Spinal cord (tissue), 10 donors: ENCODE measurements at places on chromosomes 3 and 15. TPM values are rescaled to one million over a fixed set of nuclear protein-coding genes. Genes with fewer than 3 reads are reported as not detected.

CASR gene
- polyA plus RNA-seq, result 1.4 TPM

CPN2 gene
- polyA plus RNA-seq, result not detected

DNA sequence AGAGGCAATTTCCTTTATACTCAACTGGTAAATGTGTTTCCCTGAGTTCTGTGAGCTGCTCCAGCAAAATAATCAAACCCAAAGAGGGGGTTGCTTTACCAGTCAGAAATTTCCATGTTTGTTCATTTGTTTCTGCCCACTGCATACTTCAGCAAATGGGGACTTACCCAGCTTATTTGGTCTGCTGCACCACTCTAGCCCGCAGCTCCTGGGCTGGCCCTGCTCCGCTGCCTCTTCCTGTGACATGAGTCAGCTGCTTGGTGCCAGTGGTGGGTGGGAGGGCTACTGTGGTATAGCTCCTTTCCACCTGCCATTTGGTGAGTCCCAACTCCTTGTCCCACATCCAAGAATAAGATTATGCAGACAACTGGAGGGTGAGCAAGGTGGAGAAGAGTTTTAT is 644.2 kb downstream of the MCTP2 start:
- DNase-seq, result no peak

DNA sequence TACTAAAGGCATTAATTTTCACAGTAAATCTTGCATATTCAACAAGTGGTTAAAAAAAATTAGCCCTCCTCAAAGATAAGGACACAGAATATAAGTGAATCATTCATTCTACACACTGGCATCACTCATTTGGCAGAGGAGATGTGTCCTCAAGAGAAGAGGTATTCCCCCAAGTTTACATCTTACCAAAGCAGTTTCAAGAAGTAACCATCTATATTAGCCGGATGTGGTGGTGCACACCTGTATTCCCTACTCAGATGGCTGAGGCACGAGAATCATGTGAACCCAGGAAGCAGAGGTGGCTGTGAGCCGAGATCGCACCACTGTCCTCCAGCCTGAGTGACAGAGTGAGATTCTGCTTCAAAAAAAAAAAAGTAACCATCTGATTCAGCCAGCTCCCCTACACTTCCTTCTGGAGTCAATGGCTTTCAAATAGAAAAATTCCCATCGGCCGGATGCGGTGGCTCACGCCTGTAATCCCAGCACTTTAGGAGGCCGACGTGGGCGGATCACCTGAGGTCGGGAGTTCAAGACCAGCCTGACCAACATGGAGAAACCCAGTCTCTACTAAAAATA is 15.4 kb downstream of the RAF1 start:
- no peak for DNase-seq

- no peak for DNase-seq
These were observed 311.8 kb upstream of the TRIM42 start for GRCh38 chr3:140365872-140366697.

DNA sequence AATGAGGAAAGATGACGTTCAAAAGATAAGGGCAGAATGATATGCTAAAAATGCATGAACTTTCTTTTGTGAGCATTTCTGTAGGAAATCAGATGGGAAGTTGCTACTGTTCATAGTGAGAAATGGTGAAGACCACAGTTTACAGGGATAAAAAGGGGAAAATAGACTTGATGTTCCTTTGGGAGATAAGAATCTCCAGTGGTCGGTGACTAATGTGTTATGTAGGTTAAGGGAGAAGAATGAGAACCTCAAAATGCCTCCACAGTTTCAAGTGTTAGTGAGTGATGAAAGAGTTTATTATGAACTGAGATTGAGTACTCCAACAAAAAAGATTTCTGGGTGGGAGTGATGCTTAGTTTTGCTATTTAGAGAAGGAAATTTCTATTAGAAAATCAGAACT is 247.2 kb downstream of the LSAMP start:
- DNase-seq, result no peak

DNA sequence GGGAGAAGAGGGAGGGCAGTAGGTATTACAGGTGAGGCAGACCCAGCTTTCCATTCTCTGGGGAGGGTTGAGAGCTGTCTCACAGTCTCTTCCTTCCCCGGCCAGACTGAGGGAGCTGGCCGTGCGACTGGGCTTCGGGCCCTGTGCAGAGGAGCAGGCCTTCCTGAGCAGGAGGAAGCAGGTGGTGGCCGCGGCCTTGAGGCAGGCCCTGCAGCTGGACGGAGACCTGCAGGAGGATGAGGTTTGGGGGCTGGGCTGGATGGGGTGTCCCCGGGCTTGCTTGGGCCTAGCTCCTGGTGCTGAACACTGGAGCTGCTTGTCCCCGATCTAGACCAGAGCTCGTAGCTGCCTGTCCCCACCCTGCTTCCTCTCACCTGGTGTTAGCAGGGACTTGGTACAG is 4.9 kb downstream of the PLA2G4B start:
- DNase-seq, result no peak
